ENCODE measurements at places on chromosomes 16 and 17.

GRCh38 chr16:12327971-12328726, 351.6 kb downstream of the SNX29 start:
- no peak for DNase-seq

DNA sequence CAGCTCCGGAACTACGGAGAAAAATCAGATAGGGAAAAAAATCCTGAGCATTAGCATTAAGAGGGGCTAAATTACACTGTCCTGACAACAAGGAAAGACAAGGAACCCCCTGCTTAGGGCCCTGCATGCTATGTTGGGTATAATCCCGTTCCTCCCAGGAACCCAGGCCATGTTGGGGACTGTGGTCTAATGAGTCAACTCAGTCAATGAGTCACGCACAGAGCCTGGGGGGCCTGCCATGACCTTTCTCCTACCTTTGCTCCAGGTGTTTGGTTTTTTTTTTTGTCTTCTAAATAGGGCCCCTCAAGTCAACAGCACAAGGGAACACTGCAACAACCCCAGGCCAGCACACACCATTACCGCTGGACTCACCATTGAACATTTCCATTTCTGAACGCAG, 8.9 kb upstream of the ZNF200 start:
- DNase-seq: no peak

DNA sequence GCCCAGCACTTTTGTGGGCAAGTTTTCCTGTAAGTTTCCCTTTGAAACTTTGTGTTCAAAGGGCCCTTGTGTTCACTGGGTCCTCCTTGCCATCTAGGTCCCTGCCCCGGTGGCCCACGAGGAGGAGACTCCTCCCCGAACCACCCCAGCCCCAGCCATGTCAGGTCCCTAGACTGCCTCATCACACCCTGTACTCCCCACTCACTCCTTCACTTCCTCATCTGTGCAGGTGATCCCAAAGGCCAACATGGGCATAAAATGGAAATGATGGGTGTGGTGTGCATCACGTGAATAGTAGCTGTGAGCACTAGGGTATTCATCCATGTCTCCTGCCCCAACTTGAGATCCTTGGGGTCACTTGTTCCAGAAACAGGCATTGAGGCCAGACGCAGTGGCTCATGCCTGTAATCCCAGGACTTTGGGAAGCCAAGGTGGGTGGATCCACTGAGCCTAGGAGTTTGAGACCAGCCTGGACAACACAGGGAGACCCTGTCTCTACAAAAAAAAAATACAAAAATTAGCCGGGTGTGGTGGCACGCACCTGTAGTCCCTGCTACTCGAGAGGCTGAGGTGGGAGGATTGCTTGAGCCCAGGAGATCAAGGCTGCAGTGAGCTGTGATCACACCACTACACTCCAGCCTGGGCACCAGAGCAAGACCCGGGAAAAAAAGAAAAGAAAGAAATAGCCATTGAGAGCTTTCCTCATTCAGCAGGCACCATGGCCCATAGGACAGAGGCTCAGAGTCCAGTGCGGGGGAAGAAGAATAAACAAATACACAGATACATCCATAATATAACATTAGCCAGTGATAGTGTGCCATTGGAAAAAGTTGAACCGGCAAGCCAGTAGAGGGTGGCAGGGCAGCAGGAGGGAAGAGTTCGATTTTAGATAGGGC, 74.5 kb downstream of the KATNIP start:
- DNase-seq: no peak

- no peak for DNase-seq
Observed at GRCh38 chr17:81499601-81499970, 13.0 kb downstream of the ACTG1 start.

- no peak for DNase-seq
Observed at GRCh38 chr16:68069511-68070248, 15.5 kb upstream of the NFATC3 start.

GRCh38 chr17:57892820-57893595, 43.2 kb upstream of the MRPS23 start:
- DNase-seq: no peak

GRCh38 chr16:12096157-12096777, 119.7 kb downstream of the SNX29 start:
- DNase-seq: no peak

GRCh38 chr17:8927395-8927794, 38.1 kb downstream of the PIK3R5 start:
- DNase-seq: no peak

GRCh38 chr16:21268236-21268635, 9.9 kb downstream of the CRYM start:
- DNase-seq: no peak

DNA sequence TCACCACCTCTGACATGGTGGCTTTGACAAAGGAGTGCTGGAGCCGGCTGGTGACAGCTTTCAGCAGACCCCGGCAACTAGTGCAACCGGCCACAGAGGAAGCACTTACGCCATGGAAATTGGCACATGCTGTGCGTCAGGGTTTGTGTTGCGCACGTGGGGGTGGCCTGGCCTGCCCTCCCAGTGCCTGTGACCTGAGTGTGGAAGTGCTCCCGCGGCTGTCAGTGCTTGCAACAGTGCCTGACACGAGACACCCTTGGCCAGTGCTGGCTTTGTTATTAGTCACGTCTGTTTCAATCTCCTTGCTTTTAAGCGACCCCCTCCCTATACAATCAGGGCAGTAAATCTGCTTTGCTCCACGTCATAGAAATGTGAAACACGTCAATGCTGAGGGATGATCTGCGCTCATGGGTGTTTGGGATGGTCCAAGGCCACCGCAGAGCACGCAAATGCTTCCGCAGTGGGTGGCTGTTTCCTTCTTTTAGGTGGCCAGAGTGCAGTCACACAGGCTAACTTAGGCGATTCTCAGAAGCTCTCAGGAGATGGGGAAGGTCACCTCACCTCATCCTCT, 64.3 kb downstream of the PGS1 start:
- DNase-seq: no peak

- no peak for DNase-seq
Observed at GRCh38 chr16:86306811-86307513, 203.4 kb upstream of the FOXF1 start.

GRCh38 chr16:80231121-80231520, 309.7 kb upstream of the DYNLRB2 start:
- DNase-seq: no peak

GRCh38 chr16:83393196-83393981, 414.4 kb upstream of the HSBP1 start:
- DNase-seq: no peak

DNA sequence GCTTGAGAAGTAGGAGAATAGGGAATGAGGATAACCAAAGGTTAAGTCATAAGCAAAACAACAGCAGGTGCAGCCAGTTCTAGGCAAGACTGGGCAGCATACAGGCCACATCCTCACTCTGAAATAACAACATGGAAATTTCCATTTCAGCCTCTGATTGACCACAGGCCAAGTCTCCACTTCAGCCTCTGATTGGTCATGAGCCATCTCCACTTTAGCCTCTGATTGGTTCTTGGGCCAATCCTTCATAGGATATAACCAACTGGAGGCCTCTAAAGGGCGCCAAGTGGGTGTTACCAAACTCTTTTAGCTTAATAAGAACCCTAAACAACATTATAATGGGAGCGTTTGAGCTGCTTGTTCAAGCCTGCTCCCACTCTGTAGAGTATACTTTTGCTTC, 512.0 kb downstream of the NPIPA7 start:
- no peak for DNase-seq

DNA sequence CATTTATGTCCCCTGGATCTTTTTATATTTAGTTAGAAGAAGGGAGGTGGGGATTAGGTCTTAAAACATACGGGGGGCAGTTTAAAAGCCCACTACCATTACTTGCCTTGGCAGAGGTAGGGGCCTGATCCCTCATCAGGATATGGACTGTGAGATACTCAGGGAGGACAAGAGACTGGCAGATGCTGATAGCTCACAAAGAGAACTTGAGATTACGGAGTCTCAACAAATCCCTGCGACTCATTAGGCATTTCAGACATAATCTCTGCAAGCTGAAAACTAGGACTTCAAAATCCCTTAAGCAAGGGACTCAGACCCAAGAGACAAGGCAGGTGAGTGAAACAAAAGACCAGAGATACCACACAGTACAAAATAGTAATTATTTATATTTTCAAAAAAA, 23.2 kb downstream of the NXPH3 start:
- DNase-seq: no peak

- DNase-seq: no peak
Observed at GRCh38 chr16:67935101-67935401, 1.6 kb downstream of the PSMB10 start.

- no peak for DNase-seq
Observed at GRCh38 chr17:68176718-68177117, 71.1 kb upstream of the AMZ2 start.

DNA sequence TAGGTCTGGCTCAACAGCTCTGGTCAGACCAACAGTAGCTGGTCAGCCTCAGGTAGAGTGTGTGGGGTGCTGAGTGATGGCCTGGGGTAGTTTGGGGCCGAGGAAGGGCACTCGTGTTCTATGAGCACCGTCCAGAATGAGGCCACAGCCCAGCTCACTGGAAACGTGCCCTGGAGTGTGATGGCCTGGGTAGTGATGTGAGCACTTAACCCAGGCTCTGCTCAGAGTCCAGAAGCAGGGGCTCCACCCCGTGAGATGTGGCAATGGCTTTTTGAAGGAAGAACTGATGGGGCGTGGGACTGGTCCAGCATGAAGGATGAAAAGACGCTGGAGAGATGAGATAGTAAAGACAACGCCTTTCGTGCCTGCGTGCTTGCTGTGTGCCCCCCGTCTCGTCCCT, 35.3 kb downstream of the NTN1 start:
- DNase-seq: no peak

DNA sequence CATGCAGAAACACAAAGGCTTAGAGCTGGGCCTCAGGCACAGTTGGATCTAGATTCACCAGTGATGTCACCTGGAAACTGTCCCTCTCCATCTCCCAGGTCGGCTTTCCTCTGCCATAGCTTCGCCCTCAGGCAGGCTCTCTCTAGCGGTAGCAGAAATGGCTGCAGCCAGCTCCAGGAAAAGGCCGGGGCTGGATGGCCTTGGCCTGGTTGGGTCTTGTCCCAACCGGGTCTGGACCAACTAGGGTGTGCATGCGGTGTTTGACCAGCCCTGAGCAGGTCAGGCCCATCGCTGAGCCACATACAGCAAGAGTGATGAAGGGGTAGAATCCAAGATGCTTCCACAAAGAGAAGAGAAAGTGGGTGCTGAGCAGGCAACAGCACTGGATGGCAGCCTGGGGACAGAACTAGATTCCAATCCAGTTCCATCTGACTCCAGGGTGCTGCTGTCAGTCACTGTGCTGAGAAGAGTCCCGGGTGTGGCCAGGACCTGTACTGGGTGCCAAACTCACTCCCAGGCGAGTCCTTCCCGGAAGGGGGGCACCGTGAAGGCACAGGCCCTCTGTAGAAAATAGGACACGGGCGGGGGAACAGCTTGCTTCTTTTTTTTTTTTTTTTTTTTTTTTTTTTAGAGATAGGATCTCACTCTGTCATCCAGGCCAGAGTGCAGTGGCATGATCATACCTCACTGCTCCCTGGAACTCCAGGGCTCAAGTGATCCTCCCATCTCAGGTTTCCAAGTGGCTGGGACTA, 51.8 kb downstream of the SOCS3 start:
- DNase-seq: no peak

- no peak for DNase-seq
Observed at GRCh38 chr17:30391534-30391933, 12.8 kb downstream of the CPD start.

GRCh38 chr17:6853764-6854442, 22.4 kb upstream of the TEKT1 start:
- DNase-seq: no peak

GRCh38 chr16:20049831-20050230, 23.9 kb downstream of the GPR139 start:
- DNase-seq: no peak

DNA sequence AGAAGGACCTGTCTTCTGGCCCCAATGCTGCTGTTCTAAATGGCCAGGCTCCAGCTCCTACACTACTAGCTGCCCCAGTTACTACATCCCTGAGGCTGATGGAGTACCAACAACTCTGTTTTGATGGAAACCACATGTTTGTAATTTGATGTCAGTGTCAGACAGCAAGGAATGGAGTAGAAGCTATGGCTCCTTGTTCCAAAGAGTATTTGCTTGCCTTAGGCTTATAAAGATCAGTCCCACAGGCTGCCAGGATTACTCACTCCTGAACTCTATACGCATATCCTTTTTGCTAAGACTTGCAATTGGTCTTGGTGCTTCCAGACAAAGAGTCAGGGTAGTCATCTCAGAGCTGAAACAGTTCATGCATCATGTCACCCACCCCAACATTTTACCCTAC, 139.6 kb downstream of the HS3ST3A1 start:
- DNase-seq: no peak

DNA sequence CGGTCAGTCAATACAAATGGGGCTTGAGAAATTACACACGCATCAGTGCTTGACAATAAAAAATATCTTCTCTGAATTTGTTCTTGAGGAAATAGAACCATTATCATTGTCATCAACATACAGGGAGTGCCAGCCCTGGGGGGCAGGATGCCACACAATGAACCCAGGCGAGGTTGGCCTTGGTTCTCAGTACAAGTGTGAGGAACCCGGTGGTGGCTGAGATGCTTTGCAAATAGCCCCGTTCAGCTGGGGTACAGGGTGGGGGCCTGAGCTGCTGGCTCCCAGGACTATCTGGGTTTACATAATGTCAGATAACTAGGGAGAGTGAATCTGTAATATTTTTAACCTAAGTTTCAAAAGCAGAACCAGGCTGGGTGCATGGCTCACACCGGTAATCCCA, 112.8 kb upstream of the CDC42EP4 start:
- DNase-seq: no peak

DNA sequence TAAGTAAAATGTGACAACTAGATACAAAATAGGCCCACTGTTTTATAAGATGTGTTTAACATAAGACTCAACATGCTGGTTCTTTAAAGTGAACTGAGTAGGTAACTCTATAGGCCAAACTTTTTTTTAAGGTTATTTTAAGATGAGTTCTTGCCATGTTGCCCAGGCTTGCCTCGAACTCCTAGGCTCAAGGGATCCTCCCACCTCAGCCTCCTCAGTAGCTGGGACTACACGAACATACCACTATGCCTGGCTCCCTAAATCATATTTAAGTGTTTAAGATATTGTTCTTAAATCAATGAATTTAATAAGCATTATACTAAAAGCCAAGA, 69.9 kb downstream of the USP32 start:
- DNase-seq: no peak

- no peak for DNase-seq
Observed at GRCh38 chr16:24511792-24512191, 27.6 kb upstream of the RBBP6 start.

- DNase-seq: no peak
Observed at GRCh38 chr17:39740357-39741111, 2.8 kb downstream of the GRB7 start.

- no peak for DNase-seq
Observed at GRCh38 chr16:65644821-65645220, 523.0 kb upstream of the CDH11 start.

DNA sequence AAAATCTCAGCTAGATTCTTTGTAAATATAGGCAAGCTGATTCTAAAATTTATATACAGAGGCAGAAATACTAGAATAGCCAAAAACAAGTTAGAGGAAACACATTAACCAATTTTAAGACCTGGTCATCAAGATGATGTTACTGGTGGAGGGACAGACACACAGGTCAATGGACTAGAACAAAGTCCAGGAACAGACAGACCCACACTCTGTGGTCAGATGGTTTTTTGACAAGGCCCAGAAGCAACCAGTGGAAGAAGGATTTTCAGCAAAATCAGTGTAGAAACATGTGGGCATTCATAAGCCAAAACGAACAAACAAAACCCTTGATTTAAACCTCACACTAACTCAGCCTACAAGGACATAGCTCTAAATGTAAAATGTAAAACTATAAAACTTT, 99.7 kb upstream of the METRNL start:
- no peak for DNase-seq
